ENCODE measurements at places on chromosomes 6 and 20.

GRCh38 chr6:78436335-78436734 is 431.0 kb upstream of the IRAK1BP1 start:
- DNase-seq = no peak

- no peak for DNase-seq
Observed at GRCh38 chr20:25033265-25033923, 24.5 kb downstream of the ACSS1 start.

DNA sequence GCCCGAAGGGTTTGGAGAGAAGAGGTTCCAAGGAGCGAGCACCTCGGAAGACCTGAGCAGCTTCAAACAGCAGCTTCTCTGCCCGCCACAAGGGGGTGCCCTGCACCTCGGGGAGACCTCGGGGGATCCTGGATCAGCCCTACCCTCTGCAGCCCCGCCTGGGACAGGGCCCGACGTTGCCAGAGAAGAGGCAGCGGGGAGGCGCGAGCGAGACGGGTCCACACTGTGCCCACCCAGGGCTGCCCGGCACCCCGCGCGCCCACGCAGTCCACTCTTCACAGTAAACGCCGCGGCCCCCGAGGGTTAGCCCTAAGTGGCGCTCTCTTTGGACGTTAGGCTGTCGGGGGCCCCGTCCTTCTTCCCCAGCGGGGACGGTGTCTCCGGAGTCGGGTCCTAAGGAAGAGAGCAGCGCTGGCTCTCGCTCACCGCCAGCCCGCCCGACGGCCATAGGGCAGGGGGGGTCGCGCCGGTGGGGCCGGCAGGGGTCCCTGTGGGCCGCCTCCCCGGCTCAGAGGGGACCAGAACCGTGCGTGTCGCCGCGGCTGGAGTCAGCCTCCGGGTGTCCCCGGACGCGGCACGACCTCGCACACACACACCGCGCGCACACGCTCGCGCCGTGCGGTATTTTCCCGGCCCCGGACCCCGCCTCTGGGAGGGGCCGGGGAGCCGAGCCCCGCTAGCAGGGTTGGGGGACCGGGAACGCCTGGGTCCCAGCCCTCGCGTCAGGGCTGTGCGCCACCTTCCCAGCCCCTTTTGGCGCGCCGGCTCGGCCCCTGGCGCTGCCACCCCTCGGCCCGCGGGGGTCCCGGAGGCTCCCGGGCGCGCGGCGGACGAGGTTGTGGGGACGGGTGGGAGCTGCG is 929 bp downstream of the CDH22 start:
- peak; percentile 51 for DNase-seq

DNA sequence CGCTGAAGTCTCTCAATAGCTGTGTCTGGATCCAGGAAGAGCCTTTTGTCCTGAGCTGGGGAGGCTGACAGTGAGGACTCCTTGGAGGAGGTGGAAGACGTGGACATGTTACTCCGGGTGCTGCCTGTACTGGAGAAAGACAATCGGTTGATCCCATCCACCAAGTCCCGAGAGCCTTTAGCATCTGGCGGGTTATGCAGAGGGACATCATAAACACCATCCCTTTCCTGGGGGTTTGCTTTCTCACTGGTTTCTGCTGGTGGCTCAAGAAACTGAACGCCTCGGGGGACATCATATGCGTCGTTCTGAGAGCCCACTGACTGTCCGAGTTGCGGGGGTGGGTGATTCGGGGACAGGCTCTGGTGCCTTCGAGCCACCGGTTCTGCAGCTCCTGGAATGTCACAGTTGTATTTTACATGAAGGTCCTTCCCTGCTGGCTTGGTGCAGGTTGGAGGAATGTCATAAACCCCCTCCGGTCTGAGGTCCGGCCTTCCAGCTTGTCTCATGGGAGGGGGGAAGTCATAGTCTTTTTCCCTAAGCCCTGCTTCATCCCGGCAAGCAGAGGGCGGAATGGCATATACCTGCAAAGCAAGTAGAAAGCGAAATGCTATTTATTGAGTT is 41.7 kb downstream of the NEDD9 start:
- no peak for DNase-seq

GRCh38 chr6:34657307-34657978 is 39.1 kb downstream of the ILRUN start:
- DNase-seq = no peak

DNA sequence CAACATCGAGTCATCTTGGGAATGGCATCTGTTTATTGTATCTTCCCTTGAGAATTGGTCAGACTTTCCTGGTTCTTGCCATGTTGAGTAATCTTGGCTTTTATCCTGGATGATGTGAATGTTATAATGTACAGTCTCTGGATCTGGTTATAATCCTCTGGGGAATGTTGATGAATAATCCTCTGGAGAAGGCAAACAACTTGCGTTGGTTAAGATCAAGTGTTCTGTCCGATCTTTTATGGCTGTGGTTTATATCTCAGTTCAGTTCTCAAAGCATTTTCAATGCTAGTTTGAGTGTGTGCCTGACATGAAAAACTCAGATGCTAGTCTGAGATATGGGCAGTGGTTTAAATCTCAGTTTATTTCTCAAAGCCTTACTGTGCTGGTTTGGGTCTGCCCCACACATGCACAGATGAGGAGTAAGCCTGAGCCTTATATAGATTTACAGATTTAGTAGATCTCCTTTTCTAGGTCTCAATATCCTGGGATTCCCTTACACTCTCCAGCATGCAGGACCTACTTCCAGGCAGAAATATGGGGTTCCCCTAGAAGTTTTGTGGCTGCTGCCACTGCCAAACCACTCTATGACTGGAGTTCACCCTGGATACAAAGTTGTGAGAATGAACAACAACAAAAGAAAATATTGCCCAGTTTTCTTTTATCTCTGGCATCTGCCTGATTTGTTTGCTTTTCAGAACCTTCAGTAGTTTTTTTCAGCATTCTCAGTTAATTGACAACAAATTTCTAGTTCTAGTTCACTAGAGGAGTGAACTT is 191.8 kb upstream of the MAN1A1 start:
- no peak for DNase-seq

DNA sequence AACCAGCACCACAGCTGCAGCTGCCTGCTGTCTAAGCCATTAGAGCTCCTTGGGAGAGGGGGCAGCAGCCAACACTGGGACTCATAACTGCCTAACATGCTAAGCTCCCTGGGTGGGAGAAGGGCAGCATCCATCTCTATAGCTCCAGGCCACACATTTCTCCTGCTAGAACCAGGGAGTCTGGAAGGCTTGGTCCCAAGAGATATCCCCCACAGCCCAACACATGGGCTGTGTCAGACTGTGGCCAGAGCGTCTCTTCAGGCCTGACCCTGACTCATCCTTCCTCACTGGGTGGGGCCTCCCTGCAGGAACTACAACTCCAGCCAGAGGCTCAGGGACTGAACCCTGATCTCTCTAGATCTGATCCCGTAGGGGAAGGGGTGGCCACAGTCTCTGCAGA is 411.1 kb downstream of the HDGFL1 start:
- no peak for DNase-seq

GRCh38 chr20:44394702-44395460 is 39.4 kb downstream of the HNF4A start:
- no peak for DNase-seq

Measured in neural crest cell (in vitro differentiated cells).